ENCODE measurements at places on chromosomes 3 and 15.

GRCh38 chr3:197547306-197548011, 8.3 kb downstream of the BDH1 start:
- DNase-seq, result no peak

- DNase-seq, result no peak
Measured at GRCh38 chr3:101942356-101942755, 93.0 kb downstream of the NFKBIZ start.

- no peak for DNase-seq
Measured at GRCh38 chr3:38163841-38164642, 1.3 kb upstream of the OXSR1 start.

GRCh38 chr15:46703020-46703861, 1014.1 kb upstream of the SEMA6D start:
- DNase-seq, result no peak

DNA sequence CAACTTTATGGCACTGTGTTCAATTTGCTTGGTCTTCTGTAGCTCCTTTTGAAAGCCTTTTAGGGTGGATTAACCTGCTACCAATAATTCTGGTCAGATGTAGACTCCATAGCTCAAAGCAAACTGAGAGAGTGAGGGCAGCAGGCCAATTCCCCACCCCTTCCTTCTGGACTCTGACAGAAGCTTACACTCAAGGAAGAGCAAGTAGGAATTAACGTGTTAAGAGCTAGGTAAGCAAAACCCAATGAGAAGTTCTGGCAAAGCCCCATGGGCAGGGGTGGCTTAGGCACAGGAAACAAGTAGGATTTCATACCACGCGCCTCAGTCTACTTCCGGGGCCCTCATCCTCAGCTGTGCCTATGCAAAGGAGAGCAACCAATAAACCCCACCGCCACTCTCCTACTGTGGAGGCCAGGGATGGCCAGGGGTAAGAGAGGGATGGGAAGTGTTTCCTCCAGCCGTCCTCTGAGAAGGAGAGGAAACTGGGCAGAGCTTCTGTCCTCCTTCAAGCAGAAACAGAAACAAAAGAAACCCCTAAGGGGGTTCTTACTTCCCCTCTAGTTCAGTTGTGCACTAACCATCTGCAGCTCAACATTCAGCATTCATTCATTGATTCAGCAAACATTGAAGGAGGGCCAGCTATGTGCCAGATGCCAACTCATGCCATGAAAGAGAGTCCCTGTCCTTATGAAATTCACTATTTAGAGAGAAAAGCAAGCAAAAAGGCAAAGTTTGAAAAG, 12.6 kb downstream of the CCR5 start:
- no peak for DNase-seq

GRCh38 chr3:46670891-46671427, 22.5 kb downstream of the ALS2CL start:
- no peak for DNase-seq

- DNase-seq, result no peak
Measured at GRCh38 chr3:3443482-3443881, 264.0 kb upstream of the CRBN start.

DNA sequence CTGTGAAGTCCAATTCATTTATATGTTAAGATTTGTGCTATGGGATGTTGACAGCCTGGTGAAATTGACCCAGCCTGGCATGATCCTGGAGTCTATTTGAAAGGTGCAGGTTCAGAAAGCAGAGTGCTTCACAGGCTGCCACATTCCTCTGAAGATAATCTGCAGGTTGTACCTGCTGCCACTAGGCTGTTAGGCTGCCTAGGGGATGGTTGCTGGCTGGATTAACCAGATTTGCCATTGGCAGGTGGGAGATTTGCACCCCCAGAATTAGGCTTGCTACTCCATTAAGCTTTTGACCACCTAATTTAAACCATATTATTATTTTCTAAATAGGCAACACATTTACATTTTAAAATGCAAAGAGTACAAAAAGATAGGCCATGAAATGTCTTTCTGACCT, 85.8 kb upstream of the RASGRP1 start:
- DNase-seq, result no peak

GRCh38 chr15:96325541-96326327, 4.8 kb upstream of the NR2F2 start:
- DNase-seq, result no peak

GRCh38 chr3:158106766-158107471, 699 bp upstream of the SHOX2 start:
- no peak for DNase-seq

DNA sequence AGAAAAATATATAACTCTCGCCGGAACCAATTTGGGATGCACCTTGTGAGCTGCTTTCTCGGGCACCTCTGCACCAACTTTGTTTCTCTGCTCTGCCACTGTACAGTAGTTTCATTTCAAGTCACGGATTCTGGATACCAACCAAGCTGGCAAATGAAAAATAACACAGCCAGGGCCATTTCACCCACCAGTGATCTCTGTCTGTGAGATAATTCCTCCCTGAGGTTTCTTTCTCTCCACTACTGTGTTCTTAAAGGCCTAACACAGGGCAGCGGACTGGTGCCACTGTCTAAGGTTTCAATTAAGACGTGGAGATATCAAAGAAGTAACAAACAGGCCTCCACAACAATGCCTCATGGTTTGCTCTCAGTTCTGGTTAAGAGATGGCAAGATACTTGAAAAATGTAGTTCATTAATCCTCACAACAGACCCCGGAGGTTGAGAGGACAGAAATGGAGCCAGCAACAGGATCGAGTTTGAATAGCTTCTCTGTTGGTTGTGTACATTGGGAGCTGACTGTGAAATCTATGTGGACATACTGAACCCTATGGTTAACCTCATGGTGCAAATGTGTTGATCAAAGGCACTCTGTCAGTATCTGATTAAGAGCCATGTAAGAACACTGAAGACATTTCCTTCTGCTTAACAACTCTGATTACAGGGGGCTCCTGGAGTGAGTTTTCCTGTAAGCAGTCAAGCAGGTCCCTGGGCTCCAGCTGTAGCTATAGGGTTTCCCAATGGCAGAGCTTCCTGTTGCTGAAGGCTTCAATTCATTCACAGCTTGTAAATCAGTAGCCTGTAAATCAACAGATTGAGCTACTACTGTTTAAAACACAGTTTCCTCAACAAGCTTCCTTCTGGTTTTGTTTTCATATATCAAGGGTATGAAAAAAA, 470.5 kb downstream of the EPHA3 start:
- no peak for DNase-seq

DNA sequence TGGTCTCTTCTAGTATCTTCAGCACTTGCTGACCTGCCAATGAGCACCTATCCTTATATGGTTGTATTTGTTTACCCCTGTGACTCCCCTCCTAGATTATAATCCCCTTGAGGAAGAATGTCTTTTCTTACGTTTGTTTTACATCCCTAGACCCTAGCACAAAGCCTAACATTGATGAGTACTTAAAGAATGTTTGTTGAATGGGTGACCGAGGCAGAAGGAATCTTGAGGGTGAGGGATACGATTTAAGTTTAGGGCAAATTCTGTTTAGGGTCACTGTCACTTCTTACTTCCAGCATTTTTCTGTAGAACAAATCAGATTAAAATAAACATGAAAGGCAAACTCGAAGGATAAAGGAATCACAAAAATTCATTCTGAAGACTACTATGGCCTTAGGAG, 80.9 kb upstream of the FAM98B start:
- DNase-seq, result no peak

DNA sequence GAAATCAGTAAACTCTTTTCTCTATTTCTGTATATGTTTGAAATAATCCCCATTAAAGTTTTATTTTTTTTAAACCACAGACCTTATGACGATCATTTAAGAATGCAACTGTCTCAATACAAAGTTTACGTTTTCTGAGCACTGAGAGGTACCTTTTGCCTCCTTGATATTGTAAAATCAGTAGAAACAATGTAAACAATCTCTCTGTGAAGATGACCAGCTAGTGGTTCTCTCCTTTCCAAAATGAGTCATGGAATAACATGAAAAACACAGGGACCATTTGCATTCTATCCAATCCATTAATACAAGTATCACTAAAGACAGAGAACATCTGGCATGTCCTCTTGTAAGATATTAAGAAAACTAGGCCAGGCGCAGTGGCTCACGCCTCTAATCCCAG, 48.8 kb downstream of the RAD18 start:
- no peak for DNase-seq

GRCh38 chr15:74593122-74593521, 22.5 kb upstream of the CLK3 start:
- no peak for DNase-seq

GRCh38 chr3:28207000-28207733, 34.3 kb upstream of the CMC1 start:
- no peak for DNase-seq

- DNase-seq, result no peak
Measured at GRCh38 chr3:15206662-15207576, 873 bp downstream of the CAPN7 start.

DNA sequence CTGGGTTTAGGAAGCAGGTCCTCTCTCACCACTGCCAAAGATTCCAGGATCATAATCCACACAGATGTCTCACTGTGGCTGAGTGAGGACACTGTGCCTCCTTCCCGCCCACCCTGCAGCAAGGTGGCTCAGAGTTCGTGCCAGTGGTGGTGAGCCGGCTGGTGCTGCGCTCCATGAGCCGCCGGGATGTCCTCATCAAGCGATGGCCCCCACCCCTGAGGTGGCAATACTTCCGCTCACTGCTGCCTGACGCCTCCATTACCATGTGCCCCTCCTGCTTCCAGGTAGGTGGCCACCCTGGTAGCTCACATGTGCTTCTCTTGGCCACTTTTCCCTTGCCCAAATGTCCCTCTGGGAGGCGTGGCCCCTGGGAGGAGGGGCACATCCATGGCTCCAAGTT, 9.0 kb upstream of the RHO start:
- DNase-seq, result no peak

DNA sequence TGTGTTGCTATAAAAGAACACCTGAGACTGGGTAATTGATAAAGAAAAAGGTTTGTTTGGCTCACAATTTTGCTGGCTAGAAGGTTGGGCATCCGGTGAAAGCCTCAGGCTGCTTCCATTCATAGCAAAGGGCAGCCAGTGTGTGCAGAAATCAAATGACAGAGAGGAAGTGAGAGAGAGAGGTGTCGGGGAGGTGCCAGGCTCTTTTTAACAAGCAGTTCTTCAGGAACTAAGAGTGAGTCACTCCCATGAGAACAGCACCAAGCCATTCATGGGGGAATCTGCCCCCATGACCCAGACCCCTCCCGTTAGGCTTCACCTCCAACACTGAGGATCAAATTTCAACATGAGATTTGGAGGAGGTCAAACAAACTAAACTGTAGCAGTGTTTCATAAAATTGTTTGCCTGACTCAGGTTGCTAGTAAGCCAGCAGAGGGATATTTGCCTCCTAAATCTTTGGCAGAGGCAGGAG, 4.5 kb upstream of the PARP15 start:
- DNase-seq, result no peak

- no peak for DNase-seq
Measured at GRCh38 chr15:23477920-23478319, 30.9 kb upstream of the GOLGA6L2 start.

GRCh38 chr3:46049093-46049492, 21.8 kb upstream of the XCR1 start:
- no peak for DNase-seq

DNA sequence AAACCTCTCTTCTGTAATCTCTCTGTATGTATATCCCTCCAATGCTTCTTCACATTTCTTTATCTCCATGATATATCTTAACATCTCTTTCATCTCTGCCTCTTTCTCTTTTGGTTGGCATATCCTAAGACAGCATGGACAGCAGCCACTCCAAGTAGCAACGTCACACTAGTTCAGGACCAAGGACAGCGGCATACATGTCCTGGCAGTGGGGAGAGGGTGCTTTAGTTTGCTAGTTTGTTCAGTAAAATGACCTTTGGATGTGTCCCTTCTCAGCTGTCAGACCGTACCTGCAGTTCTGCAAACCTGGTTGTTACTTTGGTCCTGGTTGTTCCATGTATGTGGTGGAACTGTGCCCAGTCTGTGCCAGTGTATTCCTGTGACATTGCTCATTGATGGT, 225.6 kb upstream of the ROPN1 start:
- DNase-seq, result no peak

DNA sequence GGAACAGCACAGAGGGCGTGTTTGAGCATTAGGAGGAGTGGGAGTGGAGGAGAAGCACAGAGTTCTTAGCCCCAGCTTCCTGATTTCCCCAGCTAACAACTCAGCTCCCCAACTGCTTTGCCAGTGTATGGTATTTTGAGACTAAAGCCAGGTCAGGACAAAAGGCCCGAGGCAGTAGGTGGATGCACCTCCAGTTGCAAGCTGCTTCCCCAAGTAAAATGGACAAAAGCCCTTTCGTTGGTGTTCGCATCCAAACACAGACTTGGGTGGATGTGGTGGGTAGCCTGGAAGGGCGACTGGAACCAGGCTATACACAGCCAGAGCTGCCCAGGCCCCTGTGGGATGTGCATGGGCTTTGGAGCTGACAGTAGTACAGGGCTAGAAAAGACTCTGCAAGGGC, 12.3 kb upstream of the EHD4 start:
- DNase-seq, result no peak

- DNase-seq, result no peak
Measured at GRCh38 chr15:23050708-23051107, 11.3 kb upstream of the TUBGCP5 start.

DNA sequence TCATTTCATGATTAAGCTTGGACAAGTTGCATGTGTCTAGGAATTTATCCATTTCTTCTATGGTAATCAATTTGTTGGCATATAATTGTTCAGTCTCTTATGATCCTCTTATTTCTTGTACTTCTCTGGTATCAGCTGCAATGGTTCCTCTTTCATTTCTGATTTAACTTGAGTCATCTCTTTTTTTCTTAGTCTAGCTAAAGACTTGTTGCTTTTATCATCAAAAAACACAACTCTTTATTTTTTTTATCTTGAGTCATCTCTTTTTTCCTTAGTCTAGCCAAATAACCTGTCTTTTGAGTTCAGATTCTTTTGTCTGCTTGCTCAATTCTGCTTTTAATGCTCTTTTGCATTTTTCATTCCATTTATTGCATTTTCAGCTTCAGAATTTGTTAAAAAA, 37.3 kb downstream of the UBE3A start:
- no peak for DNase-seq

- DNase-seq, result no peak
Measured at GRCh38 chr3:100100425-100100824, 13.9 kb downstream of the FILIP1L start.

DNA sequence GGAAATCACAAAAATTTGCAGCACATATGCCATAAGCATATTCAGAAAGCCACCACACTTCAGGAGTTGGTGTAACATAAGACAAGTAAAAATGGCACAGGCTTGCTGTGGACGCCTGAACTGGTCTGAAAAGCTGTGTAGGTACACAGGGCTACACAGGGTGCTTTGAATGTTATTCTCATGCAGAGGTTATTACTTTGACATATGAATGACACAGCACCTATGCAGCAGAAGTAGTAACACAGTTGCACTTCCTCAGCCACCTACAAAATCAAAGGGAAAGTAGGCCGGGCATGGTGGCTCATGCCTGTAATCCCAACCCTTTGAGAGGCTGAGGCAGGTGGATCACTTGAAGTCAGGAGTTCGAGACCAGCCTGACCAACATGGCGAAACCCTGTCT, 54.5 kb downstream of the OSBPL10 start:
- DNase-seq, result no peak

All from NCI-H1436 treated with DMSO at 0.1 percent for 48 hours (cell line).